ENCODE measurements at places on chromosomes 4 and X.

- no peak for DNase-seq
Measured at GRCh38 chr4:61638591-61638990, 438.5 kb downstream of the ADGRL3 start.

GRCh38 chr4:14178421-14178820, 550.9 kb upstream of the BOD1L1 start:
- DNase-seq = no peak

- DNase-seq = no peak
Measured at GRCh38 chrX:72495046-72495445, 77.6 kb downstream of the HDAC8 start.

- no peak for DNase-seq
Measured at GRCh38 chr4:55721651-55722050, 85.6 kb upstream of the NMU start.

DNA sequence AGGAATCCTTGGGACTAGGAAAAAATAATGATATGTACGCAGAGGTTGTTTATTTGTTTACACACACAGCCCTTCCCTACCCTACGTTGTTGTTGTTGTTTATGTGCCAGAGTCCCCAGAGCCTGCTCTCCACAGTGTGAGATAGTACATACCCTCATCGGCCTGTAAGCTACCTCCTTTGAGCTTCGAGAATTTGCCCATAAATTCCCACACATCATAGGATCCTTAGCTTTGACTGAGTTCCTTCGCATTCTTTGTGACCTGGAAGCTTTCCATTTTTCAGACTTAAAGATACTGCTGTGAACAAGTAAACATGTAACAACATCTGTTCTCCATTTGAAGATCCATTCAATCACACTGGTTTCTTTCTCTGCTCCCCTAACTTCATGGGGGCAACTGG, 114.5 kb downstream of the IRF2 start:
- no peak for DNase-seq

DNA sequence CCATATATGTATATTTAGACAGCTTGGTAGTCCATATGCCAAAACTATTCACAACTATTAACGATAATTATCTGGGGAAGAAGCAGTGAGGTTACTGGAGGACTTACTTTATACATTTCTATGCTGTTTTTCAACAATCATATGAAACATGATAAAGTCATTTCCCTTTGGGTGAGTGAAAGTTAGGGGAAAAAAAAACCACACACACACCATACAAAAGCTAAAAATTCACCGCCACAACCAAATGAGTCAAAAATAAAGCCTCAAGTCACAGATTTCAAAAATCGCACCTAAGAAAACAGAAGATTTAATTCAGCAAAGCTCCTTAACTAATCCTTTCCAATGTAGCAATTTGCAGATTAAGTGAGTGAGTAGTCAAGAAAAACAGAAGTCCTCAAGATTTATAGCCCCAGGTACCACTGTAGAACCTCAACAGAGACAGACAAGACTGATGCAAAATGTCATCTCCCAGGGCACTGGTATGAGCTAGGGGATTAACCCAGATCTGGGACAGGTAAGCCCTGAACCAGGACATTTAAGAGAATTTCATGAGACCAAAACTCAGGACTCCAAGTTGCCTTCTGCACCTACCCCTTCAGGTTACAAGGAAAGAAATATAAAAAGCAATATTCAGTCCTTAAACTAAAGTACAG, 35.1 kb downstream of the SYTL4 start:
- DNase-seq = no peak

DNA sequence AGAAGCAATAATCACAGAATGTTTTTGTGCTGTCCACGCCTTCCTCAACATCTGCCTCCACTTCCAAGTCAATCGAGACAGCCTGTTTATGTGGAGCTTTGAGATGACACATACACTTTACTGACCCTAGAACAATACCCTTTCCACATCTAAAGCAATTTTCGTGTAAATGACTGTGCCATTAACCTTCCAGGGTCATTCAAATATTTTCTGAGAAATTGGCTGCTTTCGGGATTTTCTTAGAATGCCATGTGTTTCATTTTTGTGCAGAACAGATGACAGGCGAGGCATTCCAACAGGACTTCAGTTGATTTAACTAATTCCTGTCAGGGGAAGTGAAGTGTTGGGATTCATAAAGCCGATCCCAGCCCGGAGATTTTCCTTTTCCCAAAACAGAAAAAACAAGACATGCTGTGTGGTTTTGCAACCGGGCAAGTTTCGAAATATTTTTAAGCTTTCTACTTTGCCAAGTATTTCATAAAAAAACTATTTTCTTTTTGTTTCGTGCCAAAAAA, 73.9 kb downstream of the SORBS2 start:
- no peak for DNase-seq

DNA sequence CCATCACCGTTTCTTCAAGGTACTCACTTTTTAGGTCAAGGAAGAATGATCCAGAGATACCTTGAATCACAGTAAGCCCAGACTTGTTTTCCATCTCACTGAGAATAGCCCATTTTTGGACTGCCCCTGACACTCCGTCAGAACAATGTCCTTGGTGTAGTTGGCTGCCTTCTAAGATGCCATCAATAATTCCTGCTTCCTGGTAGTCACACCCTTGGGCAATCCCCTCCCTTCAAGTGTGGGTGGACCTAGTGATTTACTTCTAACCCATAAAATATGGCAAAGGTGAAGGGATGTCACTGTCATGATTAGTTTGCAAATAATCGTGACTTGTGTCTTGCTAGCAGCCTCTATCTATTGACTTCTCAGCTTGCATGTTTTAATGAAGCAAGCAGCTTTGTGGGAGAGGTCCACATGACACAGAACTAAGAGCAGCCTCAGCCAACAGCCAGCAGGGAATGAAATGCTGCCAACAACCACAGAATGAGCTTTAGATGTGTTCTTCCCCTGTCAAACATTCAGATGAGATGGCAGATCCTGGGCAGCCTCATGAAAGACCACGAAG, 20.0 kb upstream of the KLHL34 start:
- no peak for DNase-seq

GRCh38 chr4:184583738-184584502, 65.3 kb downstream of the CASP3 start:
- DNase-seq = no peak

DNA sequence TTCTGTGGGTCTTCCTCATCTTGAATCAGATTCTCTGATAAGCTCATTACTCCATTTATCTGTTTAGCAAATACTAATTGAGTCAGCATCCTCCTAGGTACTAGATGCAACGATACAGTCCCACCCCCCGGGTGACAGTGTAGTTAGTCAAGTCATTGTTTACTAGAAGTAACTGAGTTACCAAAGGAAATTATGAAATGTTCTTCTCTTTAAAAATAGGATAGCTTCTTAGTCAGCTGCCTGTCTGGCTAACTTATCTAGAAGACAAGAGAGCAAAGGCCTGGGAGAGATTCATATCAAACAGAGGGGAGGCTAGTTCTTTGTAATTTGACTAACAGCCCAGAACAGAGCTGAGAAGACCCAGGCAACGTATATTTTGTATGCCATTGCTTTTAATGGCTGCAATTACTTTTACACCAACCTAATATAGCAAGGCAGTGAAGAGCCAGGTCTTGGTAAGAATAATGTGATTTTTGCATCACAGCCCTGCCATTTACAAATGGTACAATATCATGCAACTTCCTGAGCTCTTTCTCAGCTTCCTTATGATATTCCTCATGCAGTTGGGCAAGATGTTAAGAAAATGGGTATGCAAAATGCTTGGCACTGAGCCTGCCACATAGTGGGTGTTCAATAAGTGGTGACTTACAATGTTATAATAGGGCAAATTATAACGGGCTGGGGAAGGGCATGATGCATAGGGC, 149.9 kb downstream of the CHIC2 start:
- DNase-seq = no peak

DNA sequence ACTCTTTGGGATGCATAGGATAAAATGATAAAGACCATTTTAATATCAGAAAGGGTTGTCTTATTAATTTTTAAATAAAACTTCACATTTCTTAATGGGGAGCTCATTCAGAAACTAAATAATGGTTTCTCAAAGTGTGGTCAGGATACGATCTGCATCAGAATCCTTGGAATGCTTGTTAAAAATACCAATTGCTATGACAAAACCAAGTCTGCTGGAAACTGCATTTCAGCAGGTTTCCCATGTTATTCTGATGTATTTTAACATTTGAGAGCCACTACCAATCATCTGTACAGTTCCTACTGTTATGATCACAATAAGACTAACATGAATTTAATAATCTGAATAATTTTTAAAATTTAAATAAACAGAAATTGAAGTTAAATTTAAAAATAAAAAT, 115.1 kb downstream of the SOWAHB start:
- DNase-seq = no peak

GRCh38 chr4:156294577-156294976, 340.9 kb upstream of the CTSO start:
- DNase-seq = no peak
